ENCODE measurements at places on chromosomes 4 and X. TPM values are rescaled to one million over a fixed set of nuclear protein-coding genes. Genes with fewer than 3 reads are reported as not detected.

Gene UPF3B
- total RNA-seq = 4.2 TPM

Gene FGFBP1
- total RNA-seq = not detected

Gene CLGN
- 2.3 TPM for total RNA-seq

Gene KDR
- total RNA-seq = 12.9 TPM

Gene HSFX4
- total RNA-seq = not detected

Gene GAK
- total RNA-seq = 126 TPM

Gene PLK4
- 1.8 TPM for total RNA-seq

Gene MAGEC2
- total RNA-seq = not detected

Gene GTPBP6
- 32.4 TPM for total RNA-seq

Gene DGAT2L6
- total RNA-seq = not detected

Gene NWD2
- 0.26 TPM for total RNA-seq

Gene WWC2
- 30.3 TPM for total RNA-seq

Gene EDNRA
- 1.3 TPM for total RNA-seq

Gene CDS1
- total RNA-seq = 5.9 TPM

Gene CD38
- 2.6 TPM for total RNA-seq

Gene ATP2B3
- total RNA-seq = not detected

Gene TMEM33
- total RNA-seq = 22.1 TPM

Gene CXorf65
- not detected for total RNA-seq

Gene NDST4
- total RNA-seq = not detected

Gene C4orf50
- total RNA-seq = not detected

Gene DUX4
- total RNA-seq = not detected

Gene MTNR1A
- total RNA-seq = 1.6 TPM

Gene INPP4B
- total RNA-seq = 16.6 TPM

Gene CHRDL1
- total RNA-seq = 16.5 TPM

Gene EGF
- 51.1 TPM for total RNA-seq

Gene EDA2R
- total RNA-seq = 0.66 TPM

Gene STOX2
- 15.8 TPM for total RNA-seq

Gene RAB40AL
- total RNA-seq = 8.2 TPM

Gene IL1RAPL2
- not detected for total RNA-seq

Gene GUCY1B1
- total RNA-seq = 11.9 TPM

Gene RAB9B
- 0.66 TPM for total RNA-seq

Gene HTT-AS
- total RNA-seq = not detected

Gene GPR173
- 0.26 TPM for total RNA-seq

Gene OPN1MW2
- total RNA-seq = not detected

Gene EDA
- total RNA-seq = 4.0 TPM

Gene CCDC110
- 15.3 TPM for total RNA-seq

Gene CT45A7
- total RNA-seq = not detected

Gene VSIG4
- total RNA-seq = 14.8 TPM

Gene SPOCK3
- not detected for total RNA-seq

Gene GPR34
- total RNA-seq = 1.3 TPM

Gene C4orf46
- total RNA-seq = 3.4 TPM

Gene PPBP
- total RNA-seq = not detected

Gene CSN1S1
- not detected for total RNA-seq

Gene SYTL5
- total RNA-seq = 5.3 TPM

Gene SYN1
- total RNA-seq = 0.26 TPM

Gene GCNA
- total RNA-seq = 3.6 TPM

Gene CHRNA9
- not detected for total RNA-seq

Gene GRIA3
- total RNA-seq = 0.99 TPM

Gene NUP62CL
- 3.3 TPM for total RNA-seq

Gene SOD3
- 139 TPM for total RNA-seq

Gene PAGE4
- not detected for total RNA-seq

Gene CT45A10
- not detected for total RNA-seq

Gene IQSEC2
- 12.7 TPM for total RNA-seq

Gene GPR82
- total RNA-seq = not detected

Data from body of pancreas (tissue), 4 donors.